Activated CD8-positive, alpha-beta memory T cell treated with anti-CD3 and anti-CD28 coated beads for 4 hours (primary cell): ENCODE measurements at places on chromosomes 5 and 9.

DNA sequence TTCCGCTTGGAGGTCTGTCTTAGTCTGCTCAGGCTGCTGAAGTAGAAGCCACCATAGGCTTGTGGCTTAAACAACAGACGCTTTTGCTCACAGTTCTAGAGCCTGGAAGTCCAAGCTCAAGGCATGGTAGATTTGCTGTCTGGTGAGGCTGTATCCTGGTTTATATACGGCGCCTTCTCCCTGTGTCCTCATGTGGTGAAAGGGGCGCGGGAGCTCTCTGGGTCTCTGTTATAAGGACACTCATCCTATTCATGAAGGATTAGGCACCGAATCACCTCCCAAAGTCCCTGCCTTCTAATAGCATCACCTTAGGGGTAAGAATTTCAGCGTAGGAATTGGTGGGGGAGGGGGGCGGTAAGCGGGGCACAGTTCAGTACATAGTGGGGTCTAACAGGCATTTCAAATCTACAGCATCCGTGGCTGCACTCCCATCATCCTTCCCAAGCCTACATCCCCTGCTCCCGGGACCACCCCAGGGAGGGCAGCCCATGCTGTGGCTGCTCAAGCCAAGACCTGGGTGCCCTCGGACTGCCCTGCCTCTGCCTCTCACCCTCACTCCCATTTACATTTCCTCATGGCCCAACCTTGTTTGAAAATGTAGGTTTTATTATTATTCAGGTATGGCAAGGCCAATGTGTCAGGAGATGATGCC, 15.1 kb upstream of the LPCAT1 start:
- no peak for DNase-seq

- DNase-seq, result no peak
Observed at GRCh38 chr9:77946969-77947620, 84.5 kb downstream of the GNAQ start.

GRCh38 chr5:87754009-87754757, 341.5 kb upstream of the CCNH start:
- no peak for DNase-seq

DNA sequence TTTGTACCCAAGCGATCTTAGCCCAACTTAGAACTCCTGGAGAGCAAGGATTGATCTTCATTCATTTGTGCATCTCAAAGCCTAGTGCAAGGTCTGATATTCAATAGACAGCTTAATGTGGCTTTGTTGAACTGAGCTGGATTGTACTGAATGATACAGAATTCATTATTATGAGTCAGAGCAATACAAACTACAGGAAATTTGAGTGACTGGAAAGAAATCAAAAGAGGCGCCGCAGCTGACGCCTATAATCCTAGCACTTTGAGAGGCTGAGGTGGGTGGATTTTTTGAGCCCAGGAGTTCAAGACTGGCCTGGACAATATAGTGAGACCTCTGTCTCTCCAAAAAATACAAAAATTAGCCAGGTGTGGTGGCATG, 58.6 kb downstream of the ENC1 start:
- no peak for DNase-seq

DNA sequence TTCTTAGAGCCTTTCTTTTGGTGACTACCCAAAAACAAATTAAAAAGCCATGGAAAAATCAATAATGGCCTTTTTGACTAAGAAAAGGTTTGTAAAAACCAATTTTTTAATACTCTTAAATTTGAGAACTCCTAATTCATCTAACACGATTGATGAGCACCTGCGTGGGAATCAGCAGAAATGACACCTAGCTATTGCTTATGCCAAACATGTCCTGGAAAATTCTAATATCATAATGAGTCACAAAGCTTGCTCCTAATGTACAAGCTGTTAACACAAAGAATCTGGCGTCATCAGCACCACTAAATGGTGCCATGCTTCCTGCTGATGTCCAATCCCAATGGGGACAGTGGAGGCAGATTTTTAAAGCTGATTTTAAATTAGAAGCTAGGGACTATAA, 146.2 kb upstream of the LRRTM2 start:
- no peak for DNase-seq

GRCh38 chr9:124133727-124134126, 122.2 kb downstream of the LHX2 start:
- DNase-seq, result no peak

DNA sequence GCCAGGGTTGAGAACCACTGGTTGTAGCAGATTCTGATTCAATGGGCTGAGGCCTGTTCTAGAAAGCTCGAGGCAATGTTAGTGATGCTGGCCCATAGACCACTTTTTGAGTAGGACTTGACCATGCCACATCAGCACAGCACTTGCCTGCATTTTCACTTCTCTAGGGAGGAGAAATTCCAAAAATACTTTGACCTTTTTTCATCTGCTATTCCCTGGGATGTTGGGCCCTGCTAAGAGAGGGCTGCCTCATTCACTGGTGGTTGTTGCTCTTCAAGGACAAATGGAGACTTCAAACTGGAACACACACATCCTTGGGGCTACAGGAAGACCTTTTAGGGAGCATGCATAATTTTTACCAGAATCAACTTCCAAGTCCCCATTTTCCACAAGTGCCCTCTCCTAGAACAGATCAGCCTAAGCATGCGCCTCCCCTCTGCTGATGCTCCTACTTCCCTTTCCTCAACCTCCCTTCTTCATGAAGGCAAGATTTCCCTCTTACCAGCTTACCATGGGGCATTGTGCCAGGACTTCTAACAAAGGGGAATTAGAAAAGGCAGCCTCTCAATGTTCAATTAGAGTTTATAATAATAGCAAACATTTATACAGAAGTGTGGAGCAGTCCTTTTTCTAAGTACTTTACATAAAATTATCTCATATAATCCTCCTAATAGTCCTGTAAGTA, 12.7 kb upstream of the TGFBI start:
- no peak for DNase-seq

DNA sequence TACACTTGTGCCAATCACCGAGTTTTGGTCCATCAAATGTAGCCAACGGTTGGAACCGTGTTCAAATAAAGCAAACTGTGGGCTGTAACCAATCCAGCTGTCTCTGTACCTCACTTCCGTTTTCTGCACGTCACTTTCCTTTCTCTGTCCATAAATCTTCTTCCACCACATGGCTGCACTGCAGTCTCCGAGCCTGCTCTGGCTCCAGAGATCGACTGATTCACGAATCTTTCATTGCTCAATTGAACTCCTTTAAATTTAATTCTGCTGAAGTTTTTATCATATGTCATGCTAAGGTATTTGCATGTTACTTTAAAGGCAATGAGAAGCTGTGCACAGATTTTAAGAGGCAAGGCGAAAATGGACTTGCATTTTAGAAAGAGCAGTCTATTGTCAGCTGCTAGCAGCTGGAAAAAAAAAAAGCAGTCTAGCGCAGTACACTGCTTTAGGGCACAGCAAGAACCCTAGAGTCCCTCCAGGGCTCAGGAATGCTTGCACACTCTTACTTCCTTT, 13.2 kb downstream of the TTC39B start:
- no peak for DNase-seq

- no peak for DNase-seq
Observed at GRCh38 chr5:4765411-4765810, 374.7 kb upstream of the ADAMTS16 start.

GRCh38 chr9:16223074-16223871, 647.2 kb downstream of the BNC2 start:
- no peak for DNase-seq

- DNase-seq, result peak; percentile 33
Observed at GRCh38 chr9:92097997-92098482, 17.2 kb downstream of the SPTLC1 start.

- no peak for DNase-seq
Observed at GRCh38 chr5:83085106-83085505, 7.8 kb downstream of the XRCC4 start.

DNA sequence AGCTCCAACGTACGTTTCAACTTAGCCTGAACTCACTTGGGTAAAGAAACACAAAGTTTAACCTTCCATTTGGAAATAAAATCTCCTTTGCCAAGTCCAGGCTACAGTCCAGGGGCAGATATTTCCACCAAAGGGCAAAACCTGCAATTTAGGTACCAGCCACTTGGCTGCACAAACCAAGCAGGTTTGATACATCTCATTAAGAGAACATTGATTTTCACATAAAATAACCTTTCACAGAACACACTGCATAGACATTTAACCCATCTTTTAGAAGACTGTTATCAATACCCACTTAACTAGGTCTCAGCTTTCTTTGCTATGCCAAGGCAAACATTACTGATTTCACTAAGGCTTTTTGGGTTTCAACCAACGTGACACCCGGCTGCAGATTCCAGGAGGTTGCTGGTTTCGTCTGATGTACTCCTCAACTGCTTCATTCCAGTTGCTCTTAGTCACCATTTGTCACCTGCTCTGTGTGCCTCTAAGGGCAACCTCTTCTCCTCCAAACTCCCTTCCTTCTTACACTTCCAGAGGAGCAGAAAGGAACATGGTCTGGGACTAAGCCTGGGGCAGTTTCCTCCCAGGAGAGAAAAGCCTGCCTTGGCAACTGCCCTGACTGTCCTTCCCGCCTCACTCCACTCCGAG, 67.1 kb downstream of the EPB41L4B start:
- no peak for DNase-seq

GRCh38 chr9:71672573-71672972, 95.7 kb downstream of the CEMIP2 start:
- no peak for DNase-seq

DNA sequence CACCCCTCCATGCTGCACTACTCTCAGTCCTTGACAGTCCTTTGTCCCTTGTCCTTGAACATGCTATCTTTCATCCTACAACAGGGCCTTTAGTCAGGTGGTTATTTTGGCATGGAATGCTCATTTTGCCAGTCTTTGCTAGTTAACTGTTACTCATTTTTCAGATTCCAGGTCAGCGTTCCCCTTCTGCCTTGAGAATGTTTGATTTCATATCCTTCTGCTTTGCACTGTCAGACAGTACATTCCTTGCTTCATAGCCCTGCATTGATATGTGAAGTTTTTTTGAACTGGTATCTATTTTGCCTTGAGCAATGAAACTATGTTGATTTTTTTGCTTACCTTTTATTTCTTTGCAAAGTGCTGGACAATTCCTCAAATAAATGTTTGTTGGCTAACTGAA, 638.2 kb upstream of the SEMA6A start:
- no peak for DNase-seq

DNA sequence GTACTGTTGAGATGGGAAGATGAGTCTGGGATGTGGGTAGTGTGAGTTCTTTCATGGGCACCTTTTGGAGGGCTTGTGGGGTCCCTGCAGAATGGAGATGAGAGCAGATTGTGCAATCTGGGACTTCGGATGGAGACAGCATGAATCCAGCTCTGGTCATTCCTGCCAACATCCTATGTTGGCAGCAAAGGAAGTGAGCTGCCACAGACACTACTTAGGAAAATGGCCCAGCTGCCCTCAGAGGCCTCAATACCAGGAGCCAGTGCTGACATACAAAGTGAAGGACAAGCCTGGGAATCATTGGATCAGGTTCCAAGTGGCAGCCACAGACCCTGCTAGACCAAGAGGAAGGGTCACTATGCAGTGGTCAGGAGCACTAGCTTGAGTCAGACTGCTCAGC, 402.8 kb downstream of the CDK5RAP2 start:
- DNase-seq, result no peak
